ENCODE measurements at places on chromosomes 3 and 15.

- no peak for DNase-seq
These were observed 1.6 kb upstream of the UBA3 start for GRCh38 chr3:69081583-69082262.

GRCh38 chr15:87293031-87293430 is 963.5 kb downstream of the NTRK3 start:
- no peak for DNase-seq

- no peak for DNase-seq
These were observed 293.6 kb upstream of the MDFIC2 start for GRCh38 chr3:70606018-70606417.

DNA sequence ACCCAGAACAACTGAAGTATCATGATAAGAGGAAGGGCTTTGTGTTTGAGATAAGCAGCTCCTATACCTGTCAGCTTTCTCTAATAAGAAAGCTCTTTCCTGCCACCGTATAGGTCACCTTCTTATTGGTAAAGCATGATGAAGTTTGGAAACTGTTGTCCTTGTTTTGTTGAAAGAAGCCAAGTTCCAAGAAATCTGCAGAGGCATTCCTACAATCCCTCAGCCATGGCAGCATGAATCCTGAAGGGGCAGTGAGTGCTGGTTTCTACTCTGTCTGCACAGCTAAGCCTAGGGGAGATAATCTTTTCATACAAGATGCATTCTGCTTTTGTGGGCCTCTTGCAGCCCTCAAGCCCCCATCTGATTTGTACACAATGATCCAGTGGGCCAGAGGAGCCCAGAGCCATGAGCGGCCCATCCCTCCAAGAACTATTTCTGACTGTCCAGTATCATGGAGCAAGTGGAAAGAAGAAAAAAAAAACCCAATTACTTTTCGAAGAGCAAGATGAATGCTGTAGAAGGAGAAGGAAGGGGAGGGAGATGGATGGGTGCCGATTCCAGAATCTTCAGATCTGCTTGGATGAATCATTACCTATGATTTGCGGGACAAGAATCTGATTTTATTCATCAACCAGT is 1.9 kb upstream of the THBS1 start:
- DNase-seq, result no peak
